ENCODE measurements at places on chromosomes 11 and 22.

DNA sequence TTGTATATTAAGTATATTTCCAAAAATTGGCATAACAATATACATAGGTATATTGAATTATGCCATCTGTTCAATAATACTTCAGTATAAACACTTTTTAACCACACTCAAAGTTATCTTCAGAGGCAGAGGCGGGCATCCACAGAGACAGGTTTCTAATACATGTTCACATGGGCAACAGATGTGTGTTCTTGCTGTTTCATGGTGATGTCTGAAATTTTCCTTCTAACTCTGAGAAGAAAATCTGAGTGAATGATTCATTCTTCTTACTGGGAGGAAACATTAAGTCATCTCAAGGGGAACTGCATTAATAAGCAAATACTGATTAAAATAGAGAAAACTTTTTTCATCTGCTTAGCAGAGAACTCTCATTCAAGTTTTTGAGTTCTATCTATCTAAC lies 1074.5 kb downstream of the LRRC4C start:
- DNase-seq: no peak

GRCh38 chr11:94767291-94767690 lies 865 bp upstream of the AMOTL1 start:
- DNase-seq: no peak

DNA sequence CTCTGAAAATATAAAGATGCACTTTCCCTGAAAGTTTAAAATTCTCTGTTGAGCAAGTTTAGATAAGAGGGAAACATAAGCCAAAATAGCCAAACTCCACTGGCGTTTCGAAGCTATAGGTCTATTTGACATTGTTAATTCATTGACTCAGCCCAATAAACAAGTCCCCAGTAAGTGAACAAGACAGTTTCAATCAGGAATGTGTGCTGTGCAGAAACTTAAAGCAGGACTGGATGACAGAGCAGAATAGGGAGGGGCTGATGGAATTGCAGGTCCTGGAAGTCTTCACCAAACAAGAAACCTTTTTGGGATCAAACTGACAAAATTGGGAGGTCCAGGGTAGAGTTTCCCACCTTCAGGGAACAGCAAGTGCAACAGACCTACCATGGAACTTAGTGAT lies 8.9 kb upstream of the KDM4E start:
- no peak for DNase-seq

DNA sequence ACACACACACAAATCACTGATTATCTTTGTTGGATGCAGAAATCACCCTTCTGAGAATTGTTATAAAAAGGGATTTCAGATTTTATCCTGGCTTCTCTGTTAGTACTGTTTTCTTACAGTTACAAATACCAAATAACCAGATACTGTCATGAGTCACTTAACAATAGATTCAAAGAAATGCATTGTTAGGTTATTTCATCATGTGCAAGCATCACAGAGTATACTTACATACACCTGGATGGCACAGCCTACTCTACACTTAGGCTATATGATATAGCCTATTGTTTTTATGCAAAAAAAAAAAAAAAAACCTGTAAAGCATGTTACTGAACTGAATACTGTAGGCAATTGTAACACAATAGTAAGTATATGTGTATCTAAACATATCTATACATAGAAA lies 319.2 kb upstream of the ARHGAP42 start:
- no peak for DNase-seq

DNA sequence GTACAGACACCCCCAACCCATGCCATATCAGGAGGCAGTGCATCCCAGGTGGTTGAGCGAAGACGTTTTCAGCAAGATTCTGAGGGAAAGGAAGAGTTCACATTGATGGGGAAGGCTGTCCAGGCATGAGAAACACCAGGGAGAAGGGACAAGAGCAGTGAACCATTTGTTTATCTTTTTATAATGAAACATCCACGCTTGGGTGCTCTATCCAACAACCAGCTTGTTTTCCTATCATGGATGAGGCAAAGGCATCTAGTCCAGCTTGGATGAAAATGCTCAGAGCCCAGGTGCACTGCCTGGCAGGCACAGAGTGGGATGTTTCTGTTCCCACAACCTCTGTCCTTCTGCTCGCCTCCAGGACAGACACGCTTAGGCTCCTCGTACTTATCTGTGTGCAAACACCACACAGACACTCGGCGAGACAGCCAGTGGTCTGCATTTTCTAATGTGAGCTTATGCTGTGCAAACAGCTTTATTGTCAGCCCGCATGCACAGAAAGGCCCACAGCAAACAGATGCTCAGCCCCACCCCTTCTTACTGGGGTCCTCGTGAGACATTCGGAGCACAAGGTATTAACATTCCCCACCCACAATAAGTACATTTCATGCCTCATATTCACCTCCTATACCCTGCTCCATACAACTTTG lies 45.4 kb upstream of the NTM start:
- DNase-seq: no peak
